Stimulated activated CD4-positive, alpha-beta T cell treated with anti-CD3 and anti-CD28 coated beads, Interleukin-1b, Interleukin-23, amount 100 ng/mL, for 4 hours (primary cell): ENCODE measurements at places on chromosomes 6 and 20.

- no peak for DNase-seq
These were observed 32.5 kb upstream of the DLGAP4 start for GRCh38 chr20:36273414-36274180.

- DNase-seq, result no peak
These were observed 214.7 kb upstream of the PROKR2 start for GRCh38 chr20:5531318-5532081.

DNA sequence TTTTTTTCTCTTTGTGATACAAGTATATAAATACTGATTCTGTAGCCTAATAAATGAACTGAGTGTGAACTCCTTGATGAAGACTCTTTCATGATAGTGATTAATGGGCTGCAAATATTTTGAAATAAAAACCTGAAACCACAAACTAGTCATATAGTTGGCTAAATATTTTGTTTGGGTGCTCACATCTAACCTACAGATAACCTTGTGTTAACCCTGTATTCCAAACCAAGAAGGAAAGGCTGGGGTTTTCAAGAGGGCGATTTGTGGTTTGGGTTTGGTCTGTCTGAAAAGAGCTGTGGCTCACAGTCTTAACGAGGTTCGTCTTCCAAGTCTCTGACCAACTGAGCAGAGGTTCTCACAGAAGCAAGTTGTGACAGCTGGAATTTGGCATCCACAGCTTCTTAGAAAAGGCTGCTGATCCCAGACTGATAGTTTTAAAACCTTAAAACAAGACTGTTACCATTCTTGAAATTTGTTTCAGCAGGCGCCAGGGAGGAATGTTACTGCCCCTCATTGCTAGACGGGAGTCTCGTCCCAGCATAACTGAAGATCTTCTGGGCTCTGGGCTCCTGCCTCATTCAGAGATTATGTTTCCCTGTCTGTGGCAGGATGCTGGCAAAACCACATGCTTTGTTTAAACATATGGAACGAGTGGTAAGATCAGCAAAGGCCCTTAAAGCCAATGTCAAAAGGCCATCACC lies 736.4 kb upstream of the MARCKS start:
- no peak for DNase-seq

DNA sequence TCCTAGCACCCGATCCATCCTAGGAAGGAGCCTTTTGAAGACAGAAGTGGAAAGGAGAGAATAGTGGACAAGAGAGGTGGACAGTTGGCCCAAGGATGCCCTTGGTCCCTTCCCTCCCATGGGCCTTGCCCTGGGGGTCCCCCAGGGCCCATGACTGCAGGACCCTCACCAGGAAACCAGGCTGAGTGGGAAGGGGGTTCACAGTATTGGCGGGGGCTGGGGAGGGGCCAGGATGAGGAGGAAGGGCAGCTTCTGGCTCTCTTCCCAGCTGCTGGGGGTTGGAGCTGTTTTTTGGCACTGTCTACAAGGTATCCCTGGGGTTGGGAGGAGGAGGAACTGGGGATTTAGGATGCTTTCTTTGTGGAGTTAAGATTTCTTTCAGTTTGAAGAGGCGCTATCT lies 4.0 kb upstream of the DSN1 start:
- DNase-seq, result no peak

- no peak for DNase-seq
These were observed 77.1 kb downstream of the SHLD1 start for GRCh38 chr20:5827098-5827853.

DNA sequence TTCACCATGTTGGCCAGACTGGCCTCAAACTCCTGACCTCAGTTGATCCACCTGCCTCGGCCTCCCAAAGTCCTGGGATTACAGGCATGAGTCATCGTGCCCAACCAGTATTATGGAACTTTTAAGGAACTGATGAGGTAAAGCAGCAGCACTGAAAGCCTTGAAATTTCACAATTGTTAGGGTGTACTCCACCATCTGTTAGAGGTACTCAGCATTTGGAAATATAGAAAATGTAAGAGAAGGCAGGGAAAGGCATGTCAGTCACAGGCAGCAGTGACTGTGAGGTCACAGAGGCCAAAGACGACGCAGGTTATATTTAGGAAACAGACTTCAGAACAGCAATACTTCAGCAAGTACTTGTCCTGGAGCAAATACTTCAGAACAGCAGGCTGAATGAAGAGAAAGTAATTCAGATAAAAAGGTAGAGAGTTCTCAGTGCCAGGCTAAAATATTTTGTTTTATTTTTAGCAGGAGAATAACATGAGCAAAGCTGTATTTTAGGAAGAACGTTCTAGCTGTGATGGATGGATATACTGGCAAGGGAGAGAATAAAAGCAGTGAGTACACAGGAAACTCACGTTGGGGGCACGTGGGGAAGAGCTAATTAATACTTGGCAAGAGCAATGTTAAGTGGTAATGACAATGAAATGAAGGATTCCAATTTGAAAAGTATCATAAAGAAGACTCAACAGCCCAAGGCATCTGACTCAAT lies 67.2 kb downstream of the DTNBP1 start:
- DNase-seq, result no peak

- DNase-seq, result no peak
These were observed 3.9 kb downstream of the SDC4 start for GRCh38 chr20:45344168-45344860.

DNA sequence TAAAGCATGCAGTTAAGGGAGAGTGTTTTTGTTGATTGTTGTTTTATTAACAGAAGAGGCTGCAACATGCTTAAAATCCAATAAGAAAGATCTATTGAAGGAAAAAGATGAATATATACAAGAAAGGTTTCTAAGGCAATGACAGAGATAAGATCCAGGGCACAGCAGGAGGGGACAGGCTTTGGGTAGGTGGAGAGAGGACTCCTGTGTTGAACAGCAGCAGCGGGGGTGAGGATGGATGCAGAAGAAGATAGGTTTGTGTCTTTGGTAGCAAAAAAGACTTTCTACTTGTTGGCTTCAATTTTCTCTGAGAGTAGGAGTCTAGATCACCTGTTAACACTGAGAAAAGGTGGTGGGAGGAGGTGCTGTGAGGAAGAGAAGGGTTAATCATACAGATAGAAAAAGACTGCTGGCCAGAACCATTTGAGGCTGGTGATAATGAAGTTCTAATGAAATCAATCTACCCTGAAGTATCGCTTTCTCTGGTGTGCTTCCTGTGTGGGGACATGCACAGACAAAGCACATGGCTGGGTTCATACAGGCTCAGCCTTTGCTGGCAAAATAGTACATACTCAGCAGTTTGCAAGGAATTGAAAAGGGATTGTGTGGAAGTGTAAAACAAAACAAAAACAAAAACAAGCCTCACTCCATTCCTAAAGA lies 17.2 kb upstream of the DST start:
- DNase-seq, result no peak

- DNase-seq, result no peak
These were observed 64.5 kb downstream of the CTNNBL1 start for GRCh38 chr20:37758332-37758731.

DNA sequence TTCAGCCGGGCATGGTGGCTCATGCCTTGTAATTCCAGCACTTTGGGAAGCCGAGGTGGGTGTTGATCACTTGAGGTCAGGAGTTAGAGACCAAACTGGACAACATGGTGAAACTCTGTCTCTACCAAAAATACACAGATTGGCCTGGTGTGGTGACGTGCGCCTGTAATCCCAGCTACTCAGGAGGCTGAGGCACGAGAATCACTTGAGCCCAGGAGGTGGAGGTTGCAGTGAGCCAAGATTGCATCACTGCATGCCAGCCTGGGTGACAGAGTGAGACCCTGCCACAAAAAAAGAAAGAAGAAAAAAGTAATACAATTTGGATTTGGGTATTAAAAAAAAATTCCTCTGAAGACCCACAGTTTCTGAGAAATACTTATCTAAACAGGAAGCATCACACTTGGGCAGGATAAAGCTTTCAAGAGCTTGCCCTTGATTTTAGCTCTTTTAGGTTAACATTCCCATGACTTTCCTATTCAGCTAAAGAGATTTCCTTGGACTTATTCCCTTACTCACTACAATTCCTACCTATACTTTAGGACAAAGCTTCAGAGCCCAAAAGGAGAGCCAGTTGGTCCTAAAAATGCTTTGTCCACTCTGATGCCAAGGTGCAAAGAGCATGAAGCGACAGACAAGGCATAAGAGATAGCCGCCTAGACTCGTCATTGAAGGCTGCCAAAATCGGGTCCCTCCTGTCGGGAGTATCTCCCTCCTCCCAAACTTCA lies 1.9 kb downstream of the ELOVL2 start:
- DNase-seq, result no peak

DNA sequence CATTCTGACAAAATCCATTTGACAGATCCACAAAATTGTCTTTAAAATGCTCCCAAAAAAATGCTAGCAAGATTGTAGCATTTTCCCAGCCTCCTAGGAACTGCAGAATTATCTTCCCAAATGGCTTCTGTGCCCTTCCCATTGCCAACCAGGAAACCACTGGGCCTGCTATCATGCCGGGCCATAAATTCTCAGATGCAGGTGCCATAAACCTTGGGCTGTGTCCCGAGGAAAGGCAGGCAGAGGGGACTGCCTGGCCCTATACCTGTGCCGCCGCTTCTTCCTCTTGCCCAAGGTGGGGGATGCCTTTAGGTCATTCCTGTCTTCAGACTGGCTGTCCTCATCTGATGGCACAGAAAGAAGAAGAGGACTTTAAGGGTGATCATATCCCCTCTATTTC lies 2.8 kb downstream of the VSX1 start:
- DNase-seq, result no peak

DNA sequence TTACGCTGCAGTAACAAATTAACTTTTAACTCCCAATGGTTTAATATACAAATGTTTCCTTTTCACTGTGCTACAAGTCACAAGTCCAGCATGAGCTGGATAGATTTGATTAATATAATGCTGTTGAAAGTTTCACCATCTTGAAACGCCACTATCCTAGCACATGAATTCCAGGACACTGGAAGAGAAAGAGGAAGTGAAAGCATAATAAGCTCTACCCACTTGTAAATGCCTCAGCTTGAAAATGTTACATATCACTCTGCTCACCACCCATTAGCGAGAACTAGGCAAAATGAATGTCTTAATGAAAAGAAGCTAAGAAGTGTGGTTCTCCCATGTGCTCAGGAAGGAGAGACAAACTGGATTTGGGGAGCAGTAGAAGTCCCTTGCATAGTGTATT lies 46.9 kb downstream of the PCSK2 start:
- DNase-seq, result no peak

DNA sequence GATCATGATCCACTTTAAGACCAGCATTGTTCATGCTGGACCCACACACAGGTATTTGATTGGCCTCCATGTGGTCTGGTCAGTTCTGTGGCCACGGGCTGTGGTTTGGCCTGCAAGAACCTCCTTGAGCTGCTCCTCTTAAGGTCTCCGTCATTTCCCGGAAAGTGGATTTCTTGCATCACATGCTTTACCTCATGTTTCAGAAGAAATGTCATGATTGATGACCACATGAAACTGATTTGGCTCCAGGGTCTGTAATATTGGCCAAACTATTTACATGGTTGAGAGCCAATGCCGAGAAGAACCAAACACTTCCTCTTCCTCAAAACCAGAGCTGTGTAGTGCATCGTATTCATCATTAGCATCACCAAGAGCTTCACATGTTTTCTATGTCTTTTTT lies 13.2 kb upstream of the RSPH3 start:
- no peak for DNase-seq

DNA sequence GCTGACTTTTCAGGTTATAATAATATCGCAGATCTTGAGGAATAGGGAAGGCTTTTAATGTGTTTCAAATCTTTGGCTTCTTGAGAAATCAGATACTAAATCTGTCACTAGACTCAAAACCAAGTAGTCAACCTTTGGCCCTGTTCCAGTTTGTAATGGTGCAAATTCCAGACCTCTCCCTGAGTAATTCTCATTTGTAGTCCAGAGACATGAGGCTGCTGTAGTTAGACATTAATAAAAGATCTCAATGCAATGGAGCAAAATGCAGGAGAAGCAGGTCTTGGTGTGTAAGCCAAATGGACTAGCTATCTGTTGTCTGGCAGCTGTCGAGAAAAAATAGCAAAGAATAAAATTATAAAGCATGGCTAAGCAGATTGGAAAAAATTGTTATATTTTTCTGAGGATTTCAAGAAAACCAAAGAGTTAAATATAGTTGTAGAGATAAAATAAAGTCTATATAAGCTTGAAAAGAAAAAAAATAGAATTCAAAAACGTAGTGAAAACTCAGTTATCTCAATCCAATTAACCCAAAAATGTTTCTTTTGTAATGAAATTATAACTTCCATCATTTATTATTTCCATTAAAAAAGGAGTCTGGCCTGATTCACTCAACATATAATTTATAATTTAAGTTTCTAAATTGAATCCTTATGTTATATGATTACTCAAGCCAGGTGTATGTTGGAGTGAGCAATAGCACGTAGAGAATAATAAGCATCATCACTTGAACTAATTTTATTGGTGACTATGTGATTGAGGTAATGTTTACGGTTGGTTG lies 161.5 kb upstream of the ADGRB3 start:
- no peak for DNase-seq

DNA sequence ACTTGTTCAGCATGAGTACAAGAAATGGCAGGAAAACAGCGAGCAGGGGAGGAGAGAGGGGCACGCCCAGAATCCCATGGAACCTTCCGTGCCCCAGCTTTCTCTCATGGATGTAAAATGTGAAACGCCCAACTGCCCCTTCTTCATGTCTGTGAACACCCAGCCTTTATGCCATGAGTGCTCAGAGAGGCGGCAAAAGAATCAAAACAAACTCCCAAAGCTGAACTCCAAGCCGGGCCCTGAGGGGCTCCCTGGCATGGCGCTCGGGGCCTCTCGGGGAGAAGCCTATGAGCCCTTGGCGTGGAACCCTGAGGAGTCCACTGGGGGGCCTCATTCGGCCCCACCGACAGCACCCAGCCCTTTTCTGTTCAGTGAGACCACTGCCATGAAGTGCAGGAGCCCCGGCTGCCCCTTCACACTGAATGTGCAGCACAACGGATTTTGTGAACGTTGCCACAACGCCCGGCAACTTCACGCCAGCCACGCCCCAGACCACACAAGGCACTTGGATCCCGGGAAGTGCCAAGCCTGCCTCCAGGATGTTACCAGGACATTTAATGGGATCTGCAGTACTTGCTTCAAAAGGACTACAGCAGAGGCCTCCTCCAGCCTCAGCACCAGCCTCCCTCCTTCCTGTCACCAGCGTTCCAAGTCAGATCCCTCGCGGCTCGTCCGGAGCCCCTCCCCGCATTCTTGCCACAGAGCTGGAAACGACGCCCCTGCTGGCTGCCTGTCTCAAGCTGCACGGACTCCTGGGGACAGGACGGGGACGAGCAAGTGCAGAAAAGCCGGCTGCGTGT lies 11.6 kb downstream of the TNFAIP3 start:
- no peak for DNase-seq

- no peak for DNase-seq
These were observed 13.3 kb upstream of the PCMTD2 start for GRCh38 chr20:64242003-64242796.

DNA sequence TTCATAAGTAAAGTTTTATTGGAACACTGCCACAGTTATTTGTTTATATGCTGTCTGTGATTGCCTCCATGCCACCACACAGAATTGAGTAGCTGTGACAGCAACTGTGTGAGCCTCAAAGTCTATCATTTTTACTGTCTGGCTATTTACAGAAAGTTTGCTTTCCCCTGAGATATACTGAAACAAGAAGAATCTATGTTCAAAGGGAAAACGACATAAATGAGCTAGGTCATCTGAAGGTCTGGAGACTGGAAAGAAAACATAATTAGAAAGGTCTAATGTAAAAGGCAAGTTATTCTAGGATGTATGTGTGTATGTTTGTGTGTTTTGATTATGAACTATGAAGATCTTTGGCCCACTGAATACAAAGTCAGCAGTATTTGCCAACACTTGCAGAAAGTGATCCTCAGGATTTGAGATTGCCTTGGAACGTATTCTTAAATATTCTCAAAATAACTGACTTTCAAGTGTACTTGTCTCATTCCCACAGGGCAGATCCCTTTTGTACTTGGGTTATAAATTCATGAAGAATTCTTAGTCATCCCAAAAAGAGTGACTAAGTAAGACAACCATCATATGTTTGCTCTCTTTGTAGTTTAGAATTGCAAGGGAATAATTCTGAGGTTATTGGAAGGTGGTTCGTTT lies 677.7 kb downstream of the DOK5 start:
- no peak for DNase-seq
